Posterior cingulate gyrus (tissue), 11 donors: ENCODE measurements at places on chromosomes 6 and 20.

DNA sequence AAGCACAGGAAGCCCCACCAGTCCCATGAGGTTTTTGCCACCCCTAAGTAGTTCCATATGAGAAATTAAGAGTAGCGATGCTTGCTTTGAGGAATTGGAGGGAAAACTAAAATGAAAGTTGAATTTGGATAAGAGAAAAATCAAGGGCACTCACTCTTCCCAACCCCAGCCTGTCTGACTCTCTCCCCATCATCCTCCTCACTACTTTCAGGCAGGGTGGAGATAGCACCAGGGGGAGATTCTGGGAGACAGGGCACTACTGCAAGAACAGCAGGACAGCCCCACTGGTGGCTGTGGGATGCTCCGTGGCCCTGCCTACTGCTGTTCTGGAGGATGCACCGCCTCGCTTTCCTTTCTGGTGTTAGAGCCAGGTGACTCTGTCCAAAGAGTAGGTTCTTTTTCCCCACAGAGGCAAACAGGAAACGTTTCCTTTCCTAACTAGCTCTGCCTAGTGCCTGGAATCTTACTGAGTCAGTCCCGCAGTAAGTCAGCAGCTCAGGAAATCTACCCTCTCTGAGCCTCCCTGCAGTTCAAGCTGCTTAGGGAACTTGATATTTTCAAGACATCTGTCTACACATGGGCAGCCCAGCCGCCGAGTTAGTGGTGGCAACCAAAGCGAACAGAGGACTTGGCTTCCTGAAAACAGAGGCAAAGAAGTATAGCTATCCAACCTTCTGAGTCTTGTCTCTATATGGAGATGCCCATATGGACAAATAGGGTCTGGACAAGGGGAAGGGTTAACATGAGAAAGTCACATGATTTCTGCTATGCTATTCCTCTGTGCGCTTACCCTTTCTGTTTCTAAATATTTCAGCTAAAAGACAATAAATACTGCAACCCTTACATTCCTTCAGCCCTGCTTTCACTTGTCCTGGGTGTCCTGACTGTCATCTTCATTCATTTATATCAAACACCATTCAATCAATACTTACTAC, 11.4 kb downstream of the HLA-E start:
- no peak for DNase-seq

DNA sequence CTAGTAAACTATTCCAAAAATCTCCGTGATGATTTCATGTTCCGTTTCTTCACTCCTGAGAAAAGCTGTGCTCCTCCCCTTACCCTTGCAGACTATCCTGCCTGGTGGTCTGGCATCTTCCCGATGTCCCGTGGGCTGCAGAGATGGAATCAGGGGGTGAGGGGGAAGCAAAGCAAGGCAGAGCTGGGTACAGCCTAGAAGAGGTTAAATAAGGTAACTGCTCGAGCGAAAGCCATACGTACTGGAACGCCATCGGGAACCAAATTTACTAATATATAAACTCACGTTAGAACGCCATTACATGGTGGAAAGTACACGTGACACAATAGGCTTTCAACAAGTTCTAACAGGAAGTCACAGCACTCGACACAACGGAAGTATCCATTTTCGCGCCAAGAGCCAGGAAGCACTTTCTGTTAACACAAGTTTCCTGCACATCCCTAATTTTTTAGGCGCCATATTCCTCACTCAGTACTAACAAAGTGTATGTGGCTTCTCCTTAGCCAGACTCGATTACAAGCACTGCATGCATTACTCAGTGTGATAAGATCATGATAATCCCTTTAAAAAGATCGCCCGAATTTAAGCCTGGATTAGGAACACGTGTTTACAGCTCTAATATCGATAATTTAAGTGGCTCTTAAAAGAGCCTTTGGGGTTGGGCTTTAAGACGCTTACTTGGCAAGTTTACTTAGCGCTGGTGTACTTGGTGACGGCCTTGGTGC, 101.6 kb upstream of the PRSS16 start:
- DNase-seq = peak; percentile 53

GRCh38 chr6:24969343-24969860, 33.6 kb upstream of the RIPOR2 start:
- no peak for DNase-seq

DNA sequence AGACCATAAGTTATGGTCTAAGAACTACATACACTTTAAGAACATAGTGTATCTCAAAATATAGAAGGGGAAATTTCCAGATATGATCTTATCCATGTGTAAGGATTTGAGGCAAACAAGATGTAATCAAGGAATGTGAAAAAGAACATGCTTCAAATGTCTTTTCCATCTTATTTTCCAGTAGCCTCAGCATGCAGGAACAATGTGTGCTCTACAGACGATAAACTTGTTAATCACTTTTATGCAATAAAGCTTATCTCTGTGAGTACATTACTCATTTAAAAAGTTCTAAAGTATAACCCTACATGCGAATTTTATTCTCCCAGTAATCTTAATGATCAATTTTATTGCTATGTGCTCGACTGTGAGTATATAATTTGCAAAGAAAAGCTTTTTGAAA, 185.2 kb downstream of the ALDH8A1 start:
- no peak for DNase-seq

GRCh38 chr6:18260448-18261106, 3.8 kb downstream of the DEK start:
- no peak for DNase-seq

DNA sequence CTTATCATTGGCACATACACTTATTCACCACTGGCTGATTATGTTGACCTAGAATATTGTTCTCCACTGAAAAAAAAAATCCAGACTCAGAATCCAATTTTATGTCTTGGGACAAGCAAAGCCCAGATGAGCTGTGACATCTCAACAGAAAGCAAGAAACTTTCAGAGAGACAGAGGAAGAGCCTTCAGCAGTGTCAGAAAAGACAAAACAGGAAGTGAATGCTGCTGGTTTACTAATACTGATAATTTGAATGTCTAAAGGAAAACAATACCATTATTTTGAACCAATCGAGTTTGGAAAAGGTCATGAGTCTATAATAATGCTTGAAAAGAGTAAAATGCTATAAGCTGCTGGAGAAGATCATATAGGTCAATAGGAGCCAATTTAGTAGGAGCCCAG, 179.8 kb upstream of the RIMS1 start:
- no peak for DNase-seq

DNA sequence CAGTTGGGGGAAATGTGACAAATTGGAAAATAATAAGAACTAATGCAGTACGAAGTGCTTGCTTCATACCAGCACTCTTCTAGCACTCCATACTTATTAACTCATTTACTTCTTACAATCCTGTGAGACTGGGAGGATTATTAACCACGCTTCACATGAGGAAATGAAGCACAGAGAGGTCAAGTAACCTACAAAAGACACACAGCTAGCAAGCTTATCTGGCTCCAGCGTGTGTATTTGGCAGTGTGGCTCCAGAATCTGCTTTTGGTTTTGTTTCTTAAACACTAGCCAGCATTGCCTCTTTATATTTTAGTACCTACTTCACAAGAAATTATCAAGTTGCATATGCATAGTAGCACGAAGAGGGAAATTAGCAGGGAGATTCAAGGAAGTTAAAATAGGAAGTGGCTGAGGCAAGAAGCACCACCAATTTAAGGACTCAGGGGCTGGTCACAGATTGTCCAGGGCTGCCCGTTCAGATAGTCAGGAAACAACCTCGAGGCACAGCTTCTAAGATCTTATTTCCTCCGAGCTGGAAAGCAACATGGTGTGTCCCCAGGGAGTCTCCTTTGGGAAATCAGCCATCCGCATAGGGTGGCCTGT, 302.7 kb upstream of the PRDM1 start:
- no peak for DNase-seq

DNA sequence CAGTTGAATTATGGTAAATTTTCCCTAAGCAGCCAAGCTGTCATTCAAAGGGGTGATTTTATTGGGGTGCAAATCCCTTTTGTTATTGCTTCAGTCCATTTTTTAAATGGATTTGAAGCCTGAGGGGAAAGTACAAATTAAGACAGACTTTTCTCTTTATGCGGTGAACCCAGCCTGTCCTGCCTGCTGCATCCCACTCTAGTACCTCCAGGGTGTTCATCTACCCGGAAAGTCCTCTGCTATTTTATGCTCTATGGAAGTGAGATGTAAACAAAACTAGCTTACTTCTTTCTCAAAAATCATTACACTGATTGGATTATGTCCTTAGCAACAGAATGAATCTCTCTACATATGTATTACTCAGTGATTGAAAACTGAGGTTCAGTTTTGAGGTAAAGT, 1088.9 kb upstream of the CITED2 start:
- no peak for DNase-seq

DNA sequence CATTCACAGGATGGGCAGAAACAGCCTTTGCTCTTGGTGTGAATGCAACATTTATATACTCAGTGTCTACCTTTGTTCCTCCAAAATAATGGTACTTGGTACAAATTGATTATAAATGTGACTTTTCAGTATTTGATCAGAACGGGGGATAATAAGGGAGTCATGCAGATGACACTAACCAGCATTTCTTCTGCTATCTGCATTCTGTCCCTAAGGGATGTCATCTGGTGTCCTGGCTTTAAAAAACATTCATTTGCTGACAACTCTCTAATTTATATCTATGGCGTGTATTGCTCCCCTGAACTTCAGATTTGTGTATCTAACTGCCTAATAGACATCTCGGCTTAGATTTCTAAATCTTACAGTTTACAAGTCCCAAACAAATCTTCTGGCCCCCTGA, 76.4 kb upstream of the FLRT3 start:
- DNase-seq = no peak

- DNase-seq = no peak
Measured at GRCh38 chr20:11350126-11351005, 567.3 kb upstream of the BTBD3 start.

DNA sequence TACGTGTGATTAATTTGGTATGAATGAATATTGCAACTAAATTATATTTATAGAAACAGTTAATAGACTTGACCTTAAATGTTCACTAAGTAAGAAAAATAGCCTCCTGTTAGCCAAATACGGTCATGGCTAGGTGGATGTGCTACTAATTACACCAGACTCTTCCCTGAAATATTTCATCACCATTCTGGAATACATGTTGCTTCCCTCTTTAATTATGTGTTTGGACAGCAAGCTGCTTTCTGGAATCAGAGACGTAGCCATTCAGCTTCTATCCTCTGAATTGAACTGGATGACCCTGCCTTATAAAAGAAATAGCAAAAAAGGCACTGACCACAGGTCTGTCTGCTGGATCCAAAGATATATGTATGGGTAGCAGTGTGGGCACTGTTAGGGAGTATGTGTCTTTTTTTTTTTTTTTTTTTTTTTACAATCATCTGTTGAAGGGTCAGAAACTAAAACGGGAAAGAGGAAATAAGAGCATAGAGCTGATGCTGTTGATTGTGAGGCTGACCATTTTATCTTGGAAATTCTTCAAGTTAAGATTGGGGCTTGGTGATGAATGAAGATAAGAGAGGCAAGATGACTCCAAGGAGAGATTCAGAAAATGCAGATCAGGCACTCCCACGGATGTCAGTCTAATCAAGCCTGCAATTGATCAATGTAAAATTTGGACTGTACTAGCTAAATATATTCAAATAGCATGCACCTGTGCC, 283.2 kb upstream of the HSF2 start:
- no peak for DNase-seq

DNA sequence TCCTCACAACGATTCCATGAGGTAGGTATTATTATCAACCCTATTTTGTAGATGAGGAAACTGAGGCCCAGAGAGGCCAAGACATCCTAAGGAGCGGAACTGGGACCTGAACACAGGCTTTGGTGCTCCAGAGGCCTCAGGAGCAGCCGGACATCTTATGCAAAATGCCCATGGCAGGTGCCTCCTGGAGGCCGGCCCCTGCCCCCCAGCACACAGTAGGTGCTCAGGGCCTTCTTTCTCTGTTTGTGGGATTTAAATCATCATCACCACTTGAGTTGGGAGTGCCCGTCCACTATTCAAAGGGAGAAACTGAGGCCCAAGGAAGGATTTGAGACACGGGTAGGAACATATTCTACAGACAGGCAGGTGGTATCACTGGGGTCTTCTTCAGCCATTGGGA, 41.2 kb downstream of the CEBPB start:
- no peak for DNase-seq

- DNase-seq = no peak
Measured at GRCh38 chr6:39794231-39794630, 2.1 kb downstream of the DAAM2 start.

DNA sequence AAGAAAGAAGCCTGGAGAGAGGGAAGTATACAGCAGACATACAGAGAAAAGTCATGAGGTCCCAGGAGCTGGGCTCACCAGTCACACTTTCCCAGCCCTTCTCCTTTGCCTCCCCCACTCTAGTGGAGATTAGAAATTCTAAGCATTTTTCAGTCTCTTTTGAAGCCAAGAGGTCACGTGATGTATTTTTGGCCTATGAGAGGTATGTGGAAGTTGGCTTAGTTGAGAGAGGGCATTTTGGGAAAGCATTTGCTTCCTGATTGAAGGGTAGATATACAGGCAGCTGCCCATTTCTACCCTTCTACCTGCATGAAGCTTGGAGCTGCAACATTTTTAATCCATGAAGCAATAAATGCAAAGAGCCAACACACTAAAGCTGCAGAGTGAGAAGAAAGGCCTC, 106.0 kb upstream of the TNFAIP3 start:
- no peak for DNase-seq

- no peak for DNase-seq
Measured at GRCh38 chr6:142045380-142046278, 87.1 kb upstream of the GJE1 start.

- no peak for DNase-seq
Measured at GRCh38 chr6:131223416-131223815, 88.1 kb downstream of the AKAP7 start.

DNA sequence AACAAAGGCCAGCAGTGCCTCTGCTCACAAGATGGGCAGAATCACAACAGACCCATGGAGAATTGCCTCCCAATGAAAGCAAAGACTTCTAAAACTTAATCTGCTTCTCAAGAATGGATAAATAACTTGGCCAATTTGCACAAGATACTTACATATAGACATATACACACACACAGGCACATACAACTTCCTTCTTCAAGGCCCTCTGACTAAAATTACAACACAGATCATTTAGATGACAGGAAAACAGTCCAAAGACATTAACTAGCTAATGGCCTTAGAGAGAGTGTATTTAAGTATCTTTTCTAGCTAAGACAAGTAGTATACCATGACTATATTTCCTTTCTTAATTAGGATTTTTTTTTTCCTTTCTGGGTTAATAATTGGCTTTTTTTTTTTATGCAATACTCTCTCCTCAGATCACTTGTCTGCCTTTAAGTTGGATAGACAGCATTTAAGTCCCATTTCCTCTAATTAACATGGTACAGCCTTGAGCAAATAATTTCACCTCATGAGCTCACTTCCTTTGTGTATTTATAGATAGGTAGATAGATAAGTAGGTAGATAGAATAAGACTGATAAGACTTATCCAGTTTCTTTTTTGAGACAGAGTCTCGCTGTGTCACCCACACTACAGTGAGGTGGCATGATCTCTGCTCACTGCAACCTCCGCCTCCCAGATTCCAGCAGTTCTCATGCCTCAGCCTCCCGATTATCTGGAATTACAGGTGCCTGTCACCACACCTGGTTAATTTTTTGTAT, 70.0 kb downstream of the NRSN1 start:
- no peak for DNase-seq

- no peak for DNase-seq
Measured at GRCh38 chr6:51203504-51203903, 384.8 kb downstream of the TFAP2B start.
